ENCODE measurements at places on chromosomes 12 and 14.

DNA sequence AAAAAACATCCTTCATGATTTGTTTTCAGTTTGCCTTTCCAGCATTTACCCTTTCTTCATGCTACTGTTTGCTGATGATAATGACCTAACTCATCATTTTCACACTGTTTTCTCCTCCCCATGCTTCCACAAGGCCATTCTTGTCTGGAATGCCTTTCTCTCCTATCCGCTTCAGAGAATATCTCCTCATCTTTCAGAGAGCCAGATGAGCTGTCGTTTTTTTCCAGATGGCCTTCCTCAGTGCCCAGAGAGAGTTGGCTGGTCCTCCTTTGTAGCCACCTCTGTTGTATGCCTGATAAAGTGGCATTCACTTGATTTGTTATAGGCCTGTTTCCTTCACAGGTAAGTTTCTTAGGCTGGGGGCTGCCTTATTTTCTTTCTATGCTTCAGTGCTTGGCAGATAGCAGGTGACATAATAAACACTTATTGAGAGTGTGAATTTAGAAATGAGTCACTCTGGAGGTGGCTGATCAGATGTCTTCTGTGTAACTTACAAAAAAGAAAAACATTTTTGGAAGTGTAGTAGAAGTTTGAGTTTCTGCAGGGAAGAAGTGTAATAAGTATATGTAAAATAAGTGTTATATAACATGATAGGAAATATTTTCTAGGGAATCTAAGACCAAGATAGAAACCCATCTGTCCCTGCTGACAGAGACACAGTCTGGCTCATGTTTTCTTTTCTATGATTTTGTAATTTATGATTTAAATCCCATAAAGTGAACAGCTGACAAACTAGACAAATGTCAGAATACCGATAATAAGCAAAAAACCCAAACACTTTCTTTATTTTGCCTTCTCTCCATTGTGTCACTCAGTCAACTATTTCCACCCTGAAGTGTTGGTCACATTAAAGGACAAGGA lies 174.5 kb downstream of the DACT1 start:
- no peak for DNase-seq

DNA sequence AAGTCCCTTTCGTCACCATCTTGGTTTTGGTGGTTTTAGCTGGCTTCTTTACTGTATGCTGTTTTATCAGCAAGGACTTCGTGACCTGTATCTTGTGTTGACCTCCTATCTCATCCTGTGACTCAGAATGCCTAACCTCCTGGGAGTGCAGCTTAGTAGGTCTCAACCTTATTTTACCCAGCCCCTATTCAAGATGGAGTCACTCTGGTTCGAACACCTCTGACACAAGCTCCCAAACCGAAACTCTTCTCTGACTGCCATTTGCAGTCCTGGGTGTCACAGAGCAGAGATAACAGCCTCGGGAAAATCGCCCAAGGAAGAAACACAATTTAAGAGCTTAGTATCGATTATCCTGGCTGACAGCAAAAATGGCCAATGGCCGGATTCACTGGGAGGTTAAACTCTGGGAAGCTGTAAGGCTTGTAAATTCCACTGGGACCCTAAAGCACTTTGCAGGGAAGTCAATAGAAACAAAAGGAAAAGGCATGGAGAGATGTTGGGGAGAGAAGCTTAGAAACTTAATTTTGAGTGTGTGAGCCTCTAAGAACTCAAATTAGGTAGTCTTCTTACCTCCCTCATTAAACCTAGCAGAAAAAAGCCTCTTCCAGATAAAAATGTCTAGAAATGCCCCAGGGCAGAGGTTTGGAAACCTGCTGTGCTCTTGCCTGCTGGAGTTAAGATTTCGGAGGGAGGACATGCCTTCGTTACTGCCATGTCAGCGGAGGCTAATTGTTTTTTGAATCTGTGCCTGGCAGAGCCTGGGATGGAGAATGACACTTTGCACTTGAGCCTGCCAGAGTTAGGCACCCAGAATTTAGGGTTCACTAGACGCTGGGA lies 56.5 kb upstream of the RPH3A start:
- DNase-seq, result no peak

- DNase-seq, result no peak
Measured at GRCh38 chr12:21655591-21655990, 2.1 kb downstream of the LDHB start.

DNA sequence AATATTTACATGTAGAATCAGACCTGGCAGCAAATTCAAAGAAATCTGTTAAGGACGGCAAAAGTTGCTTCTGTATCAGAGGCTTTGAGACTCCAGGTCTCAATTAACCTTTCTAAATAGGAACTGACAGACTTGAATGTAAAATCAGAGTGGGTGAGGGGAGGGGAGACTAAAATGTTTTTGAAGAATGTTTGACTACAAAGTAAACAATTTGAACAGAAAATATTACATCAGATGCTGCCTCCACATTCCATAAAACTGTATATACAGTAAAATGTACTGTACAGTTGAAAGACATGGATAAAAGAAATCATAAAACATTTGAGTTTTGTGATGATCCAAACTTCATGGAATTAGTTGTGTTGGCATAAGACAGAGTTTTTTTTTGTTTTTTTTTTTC lies 49.5 kb upstream of the POC1B start:
- DNase-seq, result no peak

GRCh38 chr14:65045709-65046108 lies 56.6 kb downstream of the MAX start:
- DNase-seq, result no peak

GRCh38 chr14:71947947-71948500 lies 15.8 kb downstream of the RGS6 start:
- no peak for DNase-seq

- peak; percentile 21 for DNase-seq
Measured at GRCh38 chr12:47686645-47687240, 19.1 kb downstream of the RPAP3 start.

GRCh38 chr12:89756194-89756584 lies 47.6 kb upstream of the ATP2B1 start:
- DNase-seq, result peak; percentile 62

DNA sequence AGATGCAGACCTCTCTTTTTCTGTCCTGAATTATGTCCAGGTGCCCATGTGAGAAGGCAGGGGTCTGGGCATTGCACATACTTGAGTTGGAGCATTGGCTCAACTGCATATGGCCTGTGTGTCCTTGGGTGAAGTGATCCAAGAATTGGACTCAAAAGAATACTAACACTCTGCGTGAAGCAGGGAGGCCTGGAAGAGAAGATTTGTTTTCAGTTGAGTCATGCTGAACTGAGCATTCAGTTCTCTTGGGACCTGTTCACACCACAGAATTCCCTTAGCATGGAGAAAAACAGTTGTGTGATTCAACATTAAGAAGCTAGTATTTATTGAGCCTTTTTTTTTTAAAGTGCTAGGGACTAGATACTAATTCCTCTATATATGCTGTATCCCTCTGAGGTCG lies 164.7 kb upstream of the TBX3 start:
- DNase-seq, result no peak

DNA sequence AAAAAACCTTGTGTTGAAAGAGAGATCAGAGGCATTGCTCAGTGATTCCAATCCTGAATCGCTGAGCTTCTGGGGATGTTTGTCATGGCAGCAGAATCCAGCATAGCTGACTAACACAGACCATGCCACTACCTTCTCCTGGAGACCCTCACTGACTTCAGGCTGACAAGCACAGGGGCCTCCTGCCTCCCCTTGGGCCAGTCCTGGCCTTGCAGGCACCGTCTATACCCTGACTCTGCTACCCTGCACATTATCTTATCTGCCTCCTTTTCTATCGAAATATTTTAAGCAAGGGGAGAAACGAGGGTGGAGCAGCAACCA lies 139.8 kb downstream of the KIF26A start:
- no peak for DNase-seq

DNA sequence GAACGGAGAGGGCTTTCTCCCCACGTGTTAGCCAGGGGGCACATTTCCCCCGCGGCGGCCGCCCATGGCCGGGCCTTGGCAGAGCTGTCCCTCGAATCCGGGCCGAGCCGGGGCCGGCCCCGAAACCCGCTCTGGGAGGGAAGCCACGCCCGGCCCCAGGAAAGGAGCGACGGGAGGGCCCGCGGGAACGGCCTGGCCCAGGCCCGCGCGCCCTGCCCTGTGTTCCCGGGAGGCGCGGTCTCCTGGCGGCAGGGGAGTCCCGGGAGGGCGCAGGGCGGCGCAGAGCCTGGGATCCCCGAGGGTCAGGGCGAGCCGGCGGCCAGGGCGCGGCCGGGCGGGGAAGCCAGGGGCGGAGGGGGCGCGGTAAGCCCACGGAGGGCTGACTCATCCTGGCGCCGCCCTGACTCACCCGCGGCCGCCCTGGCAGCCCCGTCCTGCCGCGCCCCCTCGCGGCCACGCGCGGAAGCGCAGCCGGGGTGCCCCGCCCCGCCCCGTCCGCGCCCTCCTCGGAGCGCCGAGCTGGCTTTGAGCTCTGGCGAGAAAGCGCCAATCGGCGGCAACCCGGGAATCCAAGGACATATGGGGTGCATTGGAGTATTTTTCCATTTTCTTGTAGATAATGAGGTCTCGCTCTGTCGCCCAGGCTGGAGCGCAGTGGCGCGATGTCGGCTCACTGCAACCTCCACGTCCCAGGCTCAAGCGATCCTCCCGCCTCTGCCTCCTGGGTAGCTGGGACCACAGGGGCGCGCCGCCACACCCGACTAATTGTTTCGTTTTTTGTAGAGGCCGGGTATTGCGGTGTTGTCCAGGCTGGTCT lies 31.8 kb upstream of the PLEKHG6 start:
- peak; percentile 53 for DNase-seq

- DNase-seq, result no peak
Measured at GRCh38 chr14:101797856-101798255, 36.3 kb downstream of the PPP2R5C start.

GRCh38 chr14:51844081-51844881 lies 16.1 kb upstream of the GNG2 start:
- DNase-seq, result no peak

- DNase-seq, result no peak
Measured at GRCh38 chr12:49939707-49940106, 10.8 kb upstream of the AQP2 start.

- no peak for DNase-seq
Measured at GRCh38 chr14:104967386-104968152, 10.6 kb downstream of the AHNAK2 start.

DNA sequence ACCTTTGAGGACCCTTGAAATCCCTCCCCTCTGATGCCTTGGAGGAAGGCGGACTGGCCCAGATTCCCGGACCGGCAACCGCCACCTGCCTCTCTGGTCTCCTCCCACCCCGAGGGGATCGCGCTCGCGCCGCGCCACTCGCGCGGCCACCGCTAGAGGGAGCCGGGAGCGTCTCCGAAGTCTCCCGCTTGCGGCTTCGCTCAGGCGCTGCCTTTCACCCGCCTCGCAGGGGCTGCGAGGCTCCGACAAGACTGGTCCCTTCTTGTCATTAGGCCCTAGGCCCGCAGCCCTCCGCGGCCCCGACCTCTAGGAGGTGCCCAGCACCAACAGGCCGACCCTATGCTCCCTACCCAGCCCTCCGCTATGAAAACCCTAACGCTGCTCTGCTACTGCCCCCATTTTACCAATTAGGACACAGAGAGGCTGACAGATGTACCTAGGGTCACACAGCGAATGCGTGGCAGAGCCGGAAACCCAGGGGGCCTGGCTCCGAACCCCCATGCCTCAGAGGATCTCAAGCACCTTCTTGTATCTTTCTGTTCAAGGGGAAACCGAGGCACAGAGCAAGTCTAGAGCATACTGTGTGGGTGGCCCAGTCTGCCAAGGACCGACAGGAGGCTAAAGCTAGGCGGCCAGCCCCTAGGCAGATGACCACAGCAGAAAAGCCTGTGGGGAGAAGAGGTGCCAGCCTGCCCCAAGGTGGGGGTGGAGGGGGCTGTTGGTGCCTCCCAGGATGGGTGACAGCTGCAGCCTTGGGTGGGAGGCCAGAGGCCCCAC lies 21.4 kb upstream of the VSX2 start:
- DNase-seq, result peak; percentile 18

DNA sequence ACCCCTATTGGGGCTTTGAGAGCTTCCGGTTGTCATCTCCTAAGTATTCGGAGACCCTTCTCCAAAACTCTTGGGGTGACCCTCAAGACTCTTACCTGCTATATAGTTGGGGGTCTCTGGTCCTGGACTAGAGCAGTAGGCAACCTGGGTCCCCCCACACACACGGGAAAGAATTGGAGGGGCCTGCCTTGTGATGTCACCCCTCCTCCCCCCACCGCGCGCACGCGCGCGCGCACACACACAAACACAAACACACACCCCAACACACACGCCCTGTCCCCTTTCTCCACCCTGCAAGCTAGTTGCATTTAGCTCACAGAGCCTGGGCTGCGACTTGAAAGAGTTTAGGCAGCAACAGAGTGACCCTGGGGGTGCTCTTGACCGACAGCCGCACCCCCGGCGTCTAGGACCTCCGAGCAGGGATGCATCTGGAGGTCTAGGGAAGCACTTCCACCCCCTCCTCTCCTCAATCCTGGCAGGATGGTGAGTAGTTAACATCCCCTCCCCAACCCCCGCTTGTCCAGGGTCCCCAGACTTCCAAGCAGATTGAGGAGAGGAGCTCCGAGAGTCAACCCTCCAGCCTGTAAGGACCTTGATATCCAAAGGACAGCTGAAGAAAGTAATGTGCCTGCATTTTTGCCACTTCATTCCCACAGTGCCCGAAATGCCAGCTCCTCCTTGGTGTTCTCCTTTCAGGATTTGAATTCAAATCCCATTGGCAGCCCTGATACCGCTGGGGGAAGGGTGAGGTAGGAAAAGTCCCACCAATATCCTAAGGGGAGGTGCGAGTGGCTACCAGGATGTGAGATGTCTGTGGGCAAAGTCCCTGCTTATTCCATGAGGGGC lies 1.4 kb upstream of the DNAJC14 start:
- peak; percentile 58 for DNase-seq

GRCh38 chr12:84793558-84794367 lies 118.8 kb downstream of the SLC6A15 start:
- DNase-seq, result no peak

DNA sequence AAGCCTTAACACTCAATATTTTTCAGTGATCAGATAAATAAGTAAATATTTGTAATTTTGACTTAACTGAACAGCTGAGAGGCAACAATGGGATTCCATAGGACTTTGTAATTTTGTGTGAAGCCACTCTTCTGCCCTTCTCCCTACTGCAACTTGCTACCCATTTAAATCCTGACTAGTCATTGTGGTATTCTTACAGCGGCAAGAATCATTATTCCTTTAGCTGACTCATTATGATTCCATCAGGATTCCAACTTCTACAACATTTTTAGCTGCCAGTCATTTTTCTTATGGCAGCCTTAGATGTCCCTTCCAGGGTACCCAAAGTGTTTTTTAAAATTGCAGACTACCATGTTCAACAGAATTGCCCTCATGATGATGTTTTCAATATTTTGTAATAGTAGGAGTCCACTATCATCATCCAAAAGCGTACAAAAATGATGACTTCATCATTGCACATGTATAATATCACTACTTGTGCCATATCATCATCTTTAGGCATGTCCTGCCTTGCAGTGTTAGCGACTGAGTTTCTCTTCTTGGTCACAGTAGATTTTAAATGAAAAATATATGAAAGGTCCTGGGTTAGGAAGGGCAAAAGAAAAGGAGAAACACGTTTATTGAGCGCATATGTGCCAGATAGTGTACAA lies 5.1 kb upstream of the MAGOHB start:
- DNase-seq, result no peak

All from bone marrow (tissue), 2 donors.